ENCODE measurements at places on chromosomes 12 and 14. TPM values are rescaled to one million over a fixed set of nuclear protein-coding genes. Genes with fewer than 3 reads are reported as not detected.

DNA sequence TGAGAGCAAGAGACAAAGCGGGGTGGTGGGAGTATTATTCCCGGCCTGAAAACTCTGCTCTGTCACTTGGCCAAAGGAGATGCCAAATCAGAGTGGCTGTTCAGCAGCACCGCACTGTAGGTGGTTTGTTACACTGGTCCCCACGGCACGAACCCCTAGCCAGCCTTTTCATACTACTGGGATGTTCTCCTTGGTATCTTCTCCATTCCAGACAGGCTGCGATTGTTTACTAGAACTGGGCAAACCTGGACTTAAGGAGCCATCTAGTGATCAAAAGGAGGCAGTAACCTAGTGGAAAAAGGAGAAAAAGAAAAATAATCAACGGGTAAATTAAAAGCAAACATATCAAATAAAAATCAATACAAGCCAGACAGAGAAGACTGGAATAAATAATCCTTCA is 58.9 kb upstream of the TMTC2 start:
- no peak for DNase-seq

- DNase-seq, result no peak
These were observed 17.0 kb upstream of the IRF2BPL start for GRCh38 chr14:77045238-77046162.

GRCh38 chr12:46446645-46447044 is 74.1 kb upstream of the SLC38A2 start:
- DNase-seq, result no peak

DNA sequence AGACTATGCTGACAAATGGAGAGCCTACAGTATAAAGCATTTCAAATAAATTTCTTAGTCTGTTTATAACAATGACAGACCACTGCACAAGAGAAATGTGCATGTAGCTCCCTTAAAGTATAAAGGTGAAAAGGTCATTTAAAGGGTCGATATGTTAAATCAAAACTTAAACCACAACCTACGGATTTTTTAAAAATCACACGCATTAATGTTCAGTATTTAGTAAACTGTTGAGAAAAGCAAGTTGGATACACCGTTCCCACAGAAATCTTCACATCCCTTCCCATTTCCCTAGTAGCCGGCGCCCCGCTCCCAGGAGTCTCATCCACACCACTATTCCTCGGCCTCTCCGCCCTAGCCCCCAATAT is 614 bp downstream of the FKBP3 start:
- DNase-seq, result no peak

LACRT gene
- not detected for total RNA-seq

GRCh38 chr14:100688598-100689461 is 37.9 kb upstream of the DLK1 start:
- no peak for DNase-seq

EXD2 gene
- total RNA-seq, result 14.5 TPM

RPGRIP1 gene
- total RNA-seq, result not detected
